ENCODE measurements at places on chromosomes 12 and 14. TPM values are rescaled to one million over a fixed set of nuclear protein-coding genes. Genes with fewer than 3 reads are reported as not detected.

- no peak for DNase-seq
These were observed 221.3 kb downstream of the ANO2 start for GRCh38 chr12:5723711-5724252.

GRCh38 chr14:91573894-91574837 lies 64.1 kb upstream of the PPP4R3A start:
- peak; percentile 80 for DNase-seq

Gene WNT1
- not detected for total RNA-seq

DNA sequence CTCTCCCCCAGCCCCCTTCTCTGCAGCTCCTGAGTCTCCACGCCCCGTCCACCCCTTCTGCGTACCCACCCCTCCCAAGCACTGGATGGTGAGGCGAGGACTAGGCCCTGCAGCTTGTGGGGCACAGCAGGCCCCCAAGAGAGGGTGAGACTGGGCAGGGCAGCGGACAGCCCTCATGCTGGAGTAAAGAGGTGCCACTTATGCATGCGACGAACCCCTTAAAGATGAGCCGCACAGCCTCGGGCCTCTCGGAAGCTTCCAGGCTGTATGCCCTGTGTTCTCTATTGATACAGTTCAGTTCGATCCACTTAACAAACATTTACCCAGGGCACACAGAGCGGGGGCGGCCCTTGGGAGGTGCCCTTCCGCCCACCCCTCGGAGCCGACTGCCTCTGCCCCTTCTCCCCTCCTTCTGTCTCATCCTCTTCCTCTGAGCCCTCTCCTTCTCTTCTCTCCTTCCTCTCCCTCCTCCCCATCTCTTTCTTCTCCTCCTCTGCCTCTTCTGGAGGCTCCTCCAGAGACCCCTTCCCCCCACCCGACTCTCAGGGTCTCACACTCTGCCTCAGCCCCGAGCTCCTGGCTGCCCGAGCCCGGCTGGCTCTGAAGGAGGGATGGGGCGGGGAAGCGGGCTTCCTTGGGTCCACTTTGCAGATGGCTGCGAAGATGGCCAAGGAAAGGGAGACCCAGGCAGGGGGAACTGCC lies 32.7 kb upstream of the DLK1 start:
- DNase-seq, result no peak

GRCh38 chr14:31787377-31787776 lies 226.2 kb downstream of the NUBPL start:
- DNase-seq, result no peak

Gene ADCY4
- total RNA-seq, result 31.4 TPM

- DNase-seq, result no peak
These were observed 961.2 kb downstream of the TMEM121 start for GRCh38 chr14:106487600-106487999.

GRCh38 chr14:31167032-31167431 lies 40.6 kb downstream of the HECTD1 start:
- DNase-seq, result no peak

DNA sequence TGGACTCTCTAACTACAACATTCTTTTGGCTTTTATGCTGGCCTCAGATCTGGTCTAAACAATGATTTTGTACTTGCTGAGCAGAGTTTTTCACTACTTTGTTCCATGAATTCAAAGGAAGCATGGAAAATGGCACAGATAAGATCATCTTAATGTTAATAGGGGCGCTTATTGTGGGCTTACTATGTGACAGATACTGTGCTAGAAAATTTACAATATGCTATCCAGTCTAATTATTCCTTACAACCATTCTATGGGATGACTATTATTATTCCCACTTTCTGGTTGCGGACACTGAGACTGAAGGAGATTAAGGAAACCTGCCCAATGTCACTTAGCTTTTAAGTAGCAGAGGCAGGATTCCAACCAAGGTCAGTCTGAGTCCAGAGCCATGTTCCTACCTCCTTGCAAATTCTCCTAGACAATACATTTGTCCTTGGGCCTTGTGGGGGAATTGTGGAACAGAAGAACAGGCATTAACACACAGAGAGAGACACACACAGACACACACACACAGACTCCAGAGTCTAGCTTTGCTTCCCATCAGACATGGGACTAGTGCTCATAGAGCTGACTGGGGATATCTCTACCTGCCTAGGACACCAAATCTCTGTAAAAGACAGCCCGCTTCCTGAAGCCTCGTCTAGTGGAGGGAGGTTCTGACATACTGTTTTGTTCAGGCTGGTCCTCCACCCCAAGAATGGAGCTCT lies 107.7 kb downstream of the SLC38A1 start:
- no peak for DNase-seq

GRCh38 chr14:65392296-65392695 lies 20.2 kb upstream of the FUT8 start:
- no peak for DNase-seq

GRCh38 chr12:9961106-9961505 lies 10.1 kb upstream of the CLEC12A start:
- DNase-seq, result no peak

- no peak for DNase-seq
These were observed 64.6 kb downstream of the SOX5 start for GRCh38 chr12:23884909-23885308.

DNA sequence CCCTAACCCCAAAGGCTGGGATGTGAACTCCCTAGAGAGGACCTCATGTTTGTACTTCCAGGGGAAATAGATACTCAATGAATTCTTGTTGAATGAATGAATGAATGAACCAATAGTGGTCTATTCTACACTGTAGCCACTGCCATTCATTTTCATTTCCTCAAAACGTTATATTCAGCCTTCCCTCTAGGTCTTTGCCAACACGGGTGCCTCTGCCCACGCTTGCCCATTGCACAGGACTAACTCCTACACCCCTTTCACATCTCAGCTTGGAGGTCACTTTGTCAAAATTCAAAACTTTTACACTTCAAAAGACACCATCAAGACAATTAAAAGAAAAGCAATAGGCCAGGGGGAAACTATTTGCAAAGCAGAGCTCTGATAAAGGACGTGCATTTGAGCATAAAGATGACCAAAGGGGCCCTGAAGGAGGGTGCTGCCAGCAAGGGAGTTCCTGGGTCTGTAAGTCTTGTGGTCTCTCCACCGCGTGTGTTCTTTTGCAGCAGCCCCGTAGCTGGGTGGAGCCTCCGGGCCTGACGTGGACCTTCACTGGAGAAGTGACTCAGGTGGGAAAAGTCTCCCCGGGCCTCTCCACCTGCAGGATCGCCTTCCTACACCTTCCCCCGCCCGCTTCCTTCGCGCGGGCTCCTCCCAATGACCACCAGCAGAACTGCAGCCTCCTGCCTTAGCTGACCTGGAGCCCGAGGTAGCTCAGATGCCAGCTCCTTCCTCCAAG lies 31.5 kb downstream of the TMEM63C start:
- peak; percentile 64 for DNase-seq

Gene TSHR
- total RNA-seq, result not detected

- no peak for DNase-seq
These were observed 292.1 kb upstream of the CLEC14A start for GRCh38 chr14:38547961-38548490.

- DNase-seq, result no peak
These were observed 136.4 kb downstream of the MDGA2 start for GRCh38 chr14:47539031-47539461.

- DNase-seq, result no peak
These were observed 27.7 kb downstream of the JKAMP start for GRCh38 chr14:59511916-59512575.

Gene CLEC14A
- 9.3 TPM for total RNA-seq

Gene TAS2R43
- 6.7 TPM for total RNA-seq

Gene ALX1
- not detected for total RNA-seq

GRCh38 chr12:6925540-6926279 lies 2.0 kb upstream of the ATN1 start:
- DNase-seq, result no peak

Gene BMAL2
- 4.5 TPM for total RNA-seq

GRCh38 chr14:61107869-61108493 lies 126.9 kb downstream of the SLC38A6 start:
- DNase-seq, result no peak

Gene DGKA
- 364 TPM for total RNA-seq

GRCh38 chr12:123948401-123948795 lies 24.2 kb downstream of the CCDC92 start:
- no peak for DNase-seq

Gene ZFHX2
- total RNA-seq, result 0.53 TPM

- DNase-seq, result no peak
These were observed 213.9 kb upstream of the FKBP4 start for GRCh38 chr12:2580821-2581220.

DNA sequence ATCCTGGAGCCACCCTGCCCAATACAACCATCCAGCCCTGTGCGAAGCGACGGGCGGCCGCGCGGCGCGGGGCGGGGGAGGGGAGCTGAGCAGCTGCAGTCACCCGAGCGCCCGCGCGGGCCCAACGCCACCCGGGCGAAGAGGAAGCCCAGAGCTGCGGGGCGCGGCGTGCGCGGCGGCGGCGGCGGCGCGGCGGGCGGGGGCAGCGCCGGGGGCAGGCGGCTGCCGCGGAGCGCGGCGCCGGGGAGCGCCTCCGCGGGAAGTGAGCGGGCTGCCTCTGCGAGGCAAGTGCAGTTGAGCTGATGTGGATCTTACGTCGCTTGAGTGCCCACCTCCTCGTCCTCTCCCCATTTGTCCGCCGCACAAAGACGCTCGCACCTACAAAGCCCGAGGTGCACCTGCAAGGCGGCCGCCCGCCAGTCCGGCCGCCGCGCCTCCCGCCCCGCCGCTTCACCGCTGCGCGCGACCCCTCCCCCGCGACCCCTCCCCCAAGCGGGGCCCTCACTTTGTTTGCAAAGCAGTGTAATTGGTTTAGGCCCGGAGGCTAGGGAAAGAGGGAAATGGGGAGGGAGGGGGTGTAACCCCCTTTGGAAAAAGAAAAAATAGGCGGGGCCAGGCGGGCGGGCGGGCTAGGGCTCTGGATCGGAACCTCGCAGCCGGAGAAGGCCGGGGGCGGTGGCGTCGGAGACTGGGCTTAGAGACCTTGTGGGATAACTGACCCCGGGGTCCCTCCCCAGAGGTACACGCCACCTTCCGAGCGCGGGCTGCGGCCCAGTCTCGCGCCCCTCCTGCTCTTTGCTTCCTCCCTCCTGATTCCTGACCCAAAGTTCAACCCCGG lies at the start of the genes FOXA1 and TTC6:
TSS of gene FOXA1 (minus strand) at position 279 of the 838 bp plus-strand sequence. CDS start at position 2, 277 bp downstream.
TSS of gene TTC6 (plus strand) at position 659 of the 838 bp plus-strand sequence. CDS start 26,436 bp downstream, outside the sequence.
- peak; percentile 58 for DNase-seq

DNA sequence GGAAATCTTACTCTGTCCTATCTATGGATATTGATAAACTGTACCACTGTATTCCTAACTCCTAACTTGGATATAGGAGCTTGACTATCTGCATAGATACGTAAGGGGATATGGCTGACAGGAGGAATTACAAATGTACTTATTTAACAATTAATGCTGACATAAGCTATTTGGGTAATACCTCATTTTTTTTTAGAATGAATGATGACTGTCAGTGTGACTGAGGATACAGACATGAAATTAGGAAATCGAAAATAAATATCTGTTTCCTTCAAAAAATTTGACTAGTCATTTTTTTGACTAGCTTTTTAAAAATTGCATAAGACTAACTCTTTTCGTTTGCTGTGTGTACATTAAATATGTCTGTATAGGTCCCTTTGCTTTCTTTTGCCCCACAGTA lies 74.9 kb downstream of the PDE3A start:
- DNase-seq, result no peak

DNA sequence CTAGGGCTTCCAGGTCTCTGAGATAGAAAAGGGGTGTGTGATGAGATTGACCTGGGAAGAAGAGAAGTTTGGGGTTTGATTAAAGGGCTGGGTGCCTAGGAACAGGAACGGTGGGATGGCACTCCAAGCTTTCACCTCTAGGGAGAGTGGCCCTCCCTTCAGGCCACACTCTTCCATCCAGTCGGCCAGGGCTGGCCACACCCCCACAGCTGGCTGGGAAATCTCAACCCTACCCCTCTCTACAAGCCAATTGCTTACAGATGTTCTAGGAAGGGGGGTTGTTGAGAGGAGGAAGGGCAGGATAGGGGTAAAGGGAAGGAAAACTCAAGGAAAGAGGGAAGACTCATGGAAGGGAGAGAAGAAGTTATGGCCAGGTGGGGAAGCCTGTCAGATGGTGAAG lies 6.6 kb upstream of the ITGA5 start:
- DNase-seq, result no peak

Gene AMHR2
- not detected for total RNA-seq
